HTR-8/SVneo (cell line): ENCODE measurements at places on chromosomes 11 and 22.

DNA sequence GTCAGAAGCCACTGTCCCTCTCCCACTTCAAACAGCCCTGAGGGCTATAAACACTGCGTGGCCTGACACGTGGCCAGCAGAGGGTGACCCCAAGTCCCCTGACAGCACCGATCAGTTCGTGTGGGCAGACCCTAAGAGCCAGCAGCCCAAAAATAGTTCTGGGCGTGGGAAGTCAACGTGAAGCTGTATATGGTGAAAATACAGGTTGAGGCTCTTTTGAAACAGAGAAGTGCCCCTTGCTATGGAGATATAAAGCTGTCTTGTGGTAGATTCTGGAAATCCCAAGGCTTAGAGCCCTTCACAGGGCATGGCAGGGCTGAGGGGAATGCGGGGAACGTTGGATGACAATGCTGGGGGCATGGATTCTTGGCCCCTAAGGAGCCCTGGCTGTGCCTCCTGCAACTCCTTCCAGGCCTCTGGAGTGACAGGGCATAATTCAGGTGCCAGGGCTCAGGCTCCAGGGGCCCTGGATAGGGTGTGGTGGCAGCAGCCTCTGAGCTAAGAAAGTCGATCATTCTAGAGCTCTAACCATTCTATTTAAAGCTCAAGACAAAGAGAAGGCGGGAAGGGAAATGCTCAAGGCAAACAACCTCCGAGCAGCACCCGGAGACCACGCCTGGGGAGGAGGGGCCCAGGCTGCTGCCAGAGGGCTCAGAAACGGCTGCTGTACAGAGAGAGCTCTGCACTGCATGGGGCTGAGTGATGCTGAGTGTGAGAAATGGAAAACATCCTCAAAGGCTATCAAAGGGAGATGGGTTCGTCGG lies 60.4 kb upstream of the CD5 start:
- no peak for DNase-seq

DNA sequence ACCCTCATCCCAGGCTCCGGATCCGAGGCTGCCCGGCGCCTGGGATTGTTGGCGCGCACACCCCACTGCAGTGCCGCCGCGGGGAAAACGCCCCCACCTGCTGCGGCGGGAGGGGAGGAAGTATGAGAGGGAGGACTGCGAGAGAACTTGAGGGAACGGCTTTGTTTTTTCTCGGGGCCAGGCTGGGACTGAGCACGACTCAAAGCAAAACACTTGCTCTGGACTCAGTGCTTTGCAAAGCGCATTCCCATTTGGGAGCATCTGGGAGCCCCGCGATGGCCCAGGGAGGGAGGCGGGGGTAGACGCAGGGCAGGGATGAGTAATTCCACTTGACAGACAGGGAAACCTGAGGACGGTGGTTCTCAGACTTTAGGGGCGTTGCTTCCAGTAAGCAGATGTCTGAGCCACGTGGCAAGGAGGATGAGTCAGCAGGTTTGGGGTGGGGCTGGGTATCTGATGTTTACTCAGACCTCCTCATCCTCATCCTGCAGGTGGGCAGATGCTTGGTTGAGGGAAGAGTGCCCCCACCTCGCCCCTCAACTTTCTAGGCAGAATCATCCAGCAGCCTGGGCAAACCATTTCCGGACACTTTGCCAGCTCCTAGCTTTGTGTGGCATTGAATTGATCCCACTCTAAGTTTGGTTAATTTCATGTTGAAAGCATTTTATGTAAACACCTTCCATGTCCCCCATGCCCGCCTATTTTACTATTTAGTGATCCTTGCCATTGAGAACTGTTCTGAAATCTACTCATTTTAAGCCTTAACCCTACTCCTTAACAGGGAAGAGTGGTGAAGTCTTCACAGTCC lies 1.5 kb downstream of the MIAT start:
- peak; percentile 84 for DNase-seq

DNA sequence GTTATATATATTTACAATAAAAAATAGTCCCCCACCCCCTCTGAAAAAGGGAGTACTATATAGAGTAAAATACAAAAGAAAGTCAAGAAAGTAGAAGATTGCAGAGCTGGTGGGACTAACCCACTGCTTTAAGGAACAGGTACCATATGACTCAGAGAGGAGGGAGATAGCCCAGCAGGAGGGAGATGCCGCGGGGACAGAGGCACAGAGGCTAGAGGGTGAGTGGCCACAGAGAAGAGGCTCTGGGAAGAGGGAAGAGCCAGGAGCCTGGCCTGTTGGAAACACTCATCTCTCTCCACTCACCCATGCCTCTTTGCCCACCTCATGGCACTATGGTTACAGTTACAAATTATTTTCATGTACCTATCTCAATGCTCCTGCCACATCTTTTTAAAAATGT lies 53.6 kb upstream of the LYVE1 start:
- DNase-seq = no peak

GRCh38 chr22:23137905-23138561 lies 3.8 kb downstream of the RSPH14 start:
- no peak for DNase-seq

DNA sequence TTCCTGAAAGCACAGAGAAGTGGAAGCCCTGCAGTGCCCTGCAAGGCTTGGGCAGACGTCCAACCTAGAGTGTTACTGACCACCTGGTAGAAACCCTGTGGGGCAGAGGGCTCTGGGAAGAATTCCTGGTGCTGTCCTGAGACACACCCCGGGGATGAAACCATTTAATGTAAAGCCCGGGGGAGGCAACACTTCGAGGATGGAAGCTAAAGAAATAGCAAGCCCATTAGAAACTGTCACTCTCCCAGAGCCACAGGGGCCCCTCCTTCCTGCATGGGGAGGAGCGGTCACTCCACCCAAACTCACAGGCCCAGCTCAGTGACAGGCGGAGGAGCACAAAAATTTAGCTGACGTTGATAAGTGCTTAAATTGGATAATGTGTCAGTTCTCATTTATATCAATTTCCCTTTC lies 57.6 kb downstream of the NRXN2 start:
- DNase-seq = no peak

DNA sequence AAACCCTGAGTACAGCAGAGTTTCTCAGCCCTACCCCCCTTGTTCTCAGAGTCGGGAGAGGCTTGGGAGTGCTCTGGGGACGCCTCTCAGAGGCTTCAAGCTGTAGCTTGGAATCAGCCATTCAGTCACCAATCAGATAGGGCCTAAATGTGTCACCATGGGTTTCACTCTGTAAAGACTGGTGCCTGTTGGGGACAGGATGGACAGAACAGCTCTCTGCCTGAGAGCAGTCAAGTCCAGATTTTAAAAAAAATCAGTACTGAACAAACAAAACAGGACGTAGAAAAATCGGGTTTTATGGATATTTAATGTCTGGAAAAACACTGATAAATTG lies 1.3 kb downstream of the FADD start:
- DNase-seq = no peak

DNA sequence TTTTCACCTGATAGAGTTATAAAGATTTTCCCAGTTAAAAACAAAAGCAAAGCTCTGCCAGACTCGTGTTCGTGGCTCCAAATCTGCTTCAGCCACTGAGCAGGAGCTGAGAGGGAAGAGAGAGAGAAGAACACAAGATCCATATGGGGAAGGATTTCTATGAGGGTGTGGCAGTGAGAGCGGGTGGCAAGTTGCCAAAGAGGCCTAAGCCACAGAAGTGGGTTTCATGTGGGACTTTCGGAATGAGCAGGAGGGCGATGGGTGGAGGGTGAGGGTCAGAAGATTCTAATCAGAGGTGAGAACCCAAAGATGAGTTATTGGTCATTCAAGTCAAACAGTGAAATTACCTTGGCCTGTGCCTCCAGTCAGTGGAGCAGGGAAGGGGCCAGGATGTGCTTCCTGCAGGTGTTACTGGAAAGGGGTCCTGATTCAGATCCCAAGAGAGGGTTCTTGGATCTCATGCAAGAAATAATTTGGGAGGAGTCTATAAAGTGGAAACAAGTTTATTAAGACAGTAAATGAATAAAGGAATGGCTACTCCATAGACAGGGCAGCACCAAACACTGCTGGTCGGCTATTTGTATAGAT lies 40.5 kb upstream of the TOP3B start:
- no peak for DNase-seq

DNA sequence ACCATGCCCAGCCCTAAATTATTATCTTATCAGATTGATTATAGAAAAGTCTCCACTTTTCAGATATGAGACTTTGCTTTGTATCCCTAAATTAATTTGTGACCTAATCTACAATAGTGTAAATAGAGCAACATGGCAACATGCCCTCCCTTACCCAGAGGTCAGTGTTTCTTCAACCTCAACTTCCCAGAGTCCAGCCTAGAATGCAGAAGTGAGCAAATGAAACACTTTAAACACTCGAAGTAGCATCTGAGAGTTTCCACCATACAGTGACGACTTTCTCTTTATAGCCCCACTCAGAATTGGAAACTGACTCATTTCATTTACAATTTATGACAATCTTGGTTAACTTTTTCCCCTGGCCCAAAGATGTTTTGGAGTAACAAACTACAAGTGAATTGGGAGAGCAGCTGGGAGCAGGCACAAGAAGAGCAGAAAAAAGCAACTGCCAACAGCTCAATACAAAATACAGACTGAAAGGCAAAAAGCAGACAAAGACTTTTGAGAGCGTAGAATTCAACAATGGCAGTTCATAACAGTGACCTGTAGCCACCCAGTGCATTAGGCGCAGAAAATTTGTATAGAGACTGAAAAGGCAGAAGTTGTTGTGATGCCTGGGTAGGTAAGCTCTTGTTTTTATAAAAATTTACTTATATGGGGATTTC lies 10.1 kb upstream of the BLID start:
- DNase-seq = no peak

DNA sequence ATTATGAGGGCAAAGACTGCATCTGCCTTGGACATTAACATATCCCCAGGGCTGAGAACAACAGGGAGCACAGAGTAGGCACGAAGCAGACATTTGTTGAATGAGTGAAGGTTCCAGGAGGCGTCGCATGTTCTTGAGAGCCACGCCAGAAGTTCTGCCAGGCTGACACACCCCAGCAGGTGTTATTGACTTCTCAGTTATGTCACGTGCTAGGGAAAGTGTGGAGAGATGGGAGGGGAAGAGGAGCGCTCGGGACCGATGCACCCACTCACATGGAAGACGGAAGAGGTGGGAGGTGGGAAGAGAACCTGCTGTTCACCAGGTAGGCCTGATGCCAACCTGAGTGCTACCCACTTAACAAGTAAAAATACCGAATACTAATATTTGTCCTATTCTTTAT lies 232.8 kb downstream of the LARGE1 start:
- no peak for DNase-seq

DNA sequence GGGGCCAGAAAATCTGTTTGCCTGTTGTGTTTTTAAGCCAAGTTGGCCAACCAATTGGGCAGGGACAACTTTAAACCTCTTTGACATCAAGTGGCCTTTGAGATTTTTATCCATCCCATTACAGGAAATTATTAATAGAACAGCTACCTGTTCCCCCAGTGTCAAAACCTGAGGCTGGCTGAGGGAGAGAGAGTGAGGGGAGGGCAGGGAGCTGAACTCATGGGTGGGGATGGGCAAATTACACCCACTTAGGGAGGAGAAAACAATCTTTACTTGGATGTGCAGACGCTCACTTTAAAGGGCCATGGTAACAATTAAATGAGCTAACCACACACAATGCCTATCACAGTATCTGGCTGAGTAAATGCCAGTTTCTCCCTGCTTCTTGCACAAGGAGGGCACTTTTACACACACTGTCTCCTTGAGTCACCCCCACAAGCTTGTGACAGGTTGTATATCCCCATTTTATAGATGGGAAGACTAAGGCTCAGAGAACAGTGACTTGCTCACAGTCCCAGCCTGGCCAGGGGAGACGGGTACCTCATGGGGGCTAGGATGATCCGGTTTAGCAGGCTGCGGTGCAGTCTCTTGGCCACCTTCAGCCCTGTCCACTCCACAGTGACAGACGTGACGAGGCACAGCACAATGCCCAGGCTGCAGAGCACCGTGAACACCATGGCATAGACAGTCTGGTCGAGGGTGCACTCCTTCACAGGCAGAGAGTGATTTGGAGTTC lies 17.8 kb upstream of the KCNJ11 start:
- DNase-seq = no peak

- no peak for DNase-seq
Observed at GRCh38 chr11:18392434-18393321, 1.7 kb upstream of the LDHA start.

- no peak for DNase-seq
Observed at GRCh38 chr22:19620742-19621371, 93.4 kb upstream of the SEPTIN5 start.

GRCh38 chr22:17888855-17889254 lies 114.6 kb upstream of the BID start:
- DNase-seq = no peak

- no peak for DNase-seq
Observed at GRCh38 chr22:42511401-42511891, 8.2 kb downstream of the RRP7A start.

DNA sequence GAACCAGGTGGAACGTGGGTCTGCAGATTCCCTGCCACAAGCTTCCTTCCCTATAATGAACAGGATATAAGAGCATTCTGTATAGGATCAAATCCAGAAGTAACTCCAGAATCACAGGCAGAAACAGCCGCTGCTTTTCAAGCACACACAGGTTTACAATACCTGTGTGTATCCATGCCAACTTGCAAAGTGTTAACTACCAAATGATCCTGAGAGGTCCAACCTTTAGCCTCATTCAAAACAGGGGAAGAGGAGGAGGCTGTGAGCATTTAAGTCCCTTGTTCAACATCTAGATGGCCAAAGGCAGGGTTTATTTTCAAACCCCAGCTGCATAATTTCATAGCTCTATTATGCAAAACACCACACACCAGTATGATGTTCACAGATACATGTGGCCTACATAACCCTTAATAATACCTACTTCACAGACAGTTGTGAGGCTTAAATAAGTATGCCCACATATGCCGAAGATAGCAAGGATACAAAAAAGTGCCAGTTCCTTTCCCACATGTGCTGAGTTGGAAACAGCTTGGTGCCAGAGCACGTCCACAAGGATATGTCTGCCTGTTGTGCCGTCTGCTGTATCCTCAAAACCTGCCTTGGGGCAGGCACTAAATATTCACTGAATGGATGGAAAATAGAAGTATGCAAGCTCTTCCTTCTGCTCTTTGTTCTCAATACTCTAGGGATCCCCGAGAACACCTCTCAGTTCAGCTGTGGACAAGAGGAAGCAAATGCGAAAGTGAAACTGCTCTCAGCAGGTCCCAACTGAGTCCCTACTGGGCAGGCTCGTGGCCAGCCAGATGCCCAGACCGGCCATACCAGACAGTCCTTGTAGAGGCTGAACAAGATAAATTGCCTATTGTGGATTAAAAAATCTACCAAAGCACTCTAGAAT lies 66.8 kb downstream of the LARGE1 start:
- DNase-seq = peak; percentile 28

DNA sequence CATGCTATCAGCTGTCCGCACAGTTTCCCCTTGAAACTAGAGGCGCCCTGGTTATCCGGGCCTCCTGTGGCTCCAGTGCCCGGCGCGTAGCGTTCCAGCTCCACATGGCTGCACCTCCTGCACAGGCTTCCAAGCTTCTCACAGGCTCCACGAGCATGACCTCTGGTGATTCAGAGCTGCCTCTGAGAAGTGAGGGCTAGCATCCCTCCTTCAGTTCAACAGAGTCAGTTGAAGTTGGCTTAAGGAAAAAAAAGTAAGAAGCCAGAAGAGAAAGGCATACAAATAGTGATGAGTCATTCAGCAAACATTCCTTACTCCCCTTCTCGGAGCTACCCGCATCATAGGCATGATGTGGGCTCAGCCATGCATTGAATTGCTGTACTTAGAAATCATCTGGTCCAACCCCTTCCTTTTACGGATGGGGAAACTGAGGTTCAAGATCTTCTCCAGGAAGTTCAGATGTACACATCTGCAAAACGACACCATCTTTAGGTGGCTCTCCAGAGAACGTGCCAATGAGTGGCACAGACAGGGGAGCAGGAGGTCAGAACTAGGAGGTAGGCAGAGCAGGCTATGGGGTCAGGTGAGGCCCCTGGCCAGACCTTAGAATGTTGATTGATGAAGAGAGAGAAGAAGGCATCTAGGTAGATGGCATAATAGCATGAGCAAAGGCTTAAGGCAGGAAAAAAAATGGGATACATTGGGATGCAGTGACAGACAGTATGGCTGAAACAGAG lies 216.3 kb upstream of the TBCEL start:
- peak; percentile 90 for DNase-seq
